ENCODE measurements at places on chromosomes 4 and X.

GRCh38 chr4:10075158-10075863 lies 41.3 kb downstream of the WDR1 start:
- DNase-seq, result no peak

DNA sequence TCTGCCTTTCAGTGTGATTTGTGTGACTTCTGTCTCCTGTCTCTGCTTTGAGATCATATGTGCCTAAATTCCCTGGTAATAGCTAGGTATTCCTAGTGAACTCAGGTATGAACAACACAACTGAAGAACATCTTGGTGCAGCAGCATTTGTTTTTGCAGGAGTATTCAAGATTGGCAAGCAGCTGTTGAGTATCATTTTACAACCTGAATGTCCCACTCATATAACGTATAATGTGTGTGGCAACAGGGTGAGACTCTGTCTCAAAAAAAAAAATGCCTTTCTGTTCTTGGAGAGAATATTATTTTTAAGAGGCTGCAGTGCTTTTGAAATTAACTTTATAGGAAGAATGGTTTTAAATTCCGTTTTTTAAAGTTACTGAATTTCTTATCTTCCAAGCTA lies 7.7 kb downstream of the LSM6 start:
- DNase-seq, result no peak

DNA sequence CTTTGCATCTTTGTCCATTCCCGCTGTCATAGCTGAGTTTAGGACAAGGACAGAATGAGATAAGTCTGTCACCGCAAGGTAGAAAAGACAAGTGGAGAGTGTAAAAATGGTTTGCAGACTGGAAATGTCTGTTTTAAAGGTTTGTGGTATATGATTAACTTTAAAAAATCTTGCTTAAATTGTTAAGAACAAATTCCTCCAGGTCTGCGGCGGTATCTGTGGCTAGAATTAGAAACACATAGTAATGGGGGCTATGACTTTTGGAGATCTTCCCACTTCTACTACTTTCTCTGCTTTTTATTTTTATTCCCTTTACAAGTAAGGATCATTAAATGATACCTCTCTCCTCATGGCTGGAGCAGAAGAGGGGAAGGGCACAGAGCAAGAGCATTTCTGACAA lies 92.2 kb downstream of the MID1IP1 start:
- DNase-seq, result no peak

DNA sequence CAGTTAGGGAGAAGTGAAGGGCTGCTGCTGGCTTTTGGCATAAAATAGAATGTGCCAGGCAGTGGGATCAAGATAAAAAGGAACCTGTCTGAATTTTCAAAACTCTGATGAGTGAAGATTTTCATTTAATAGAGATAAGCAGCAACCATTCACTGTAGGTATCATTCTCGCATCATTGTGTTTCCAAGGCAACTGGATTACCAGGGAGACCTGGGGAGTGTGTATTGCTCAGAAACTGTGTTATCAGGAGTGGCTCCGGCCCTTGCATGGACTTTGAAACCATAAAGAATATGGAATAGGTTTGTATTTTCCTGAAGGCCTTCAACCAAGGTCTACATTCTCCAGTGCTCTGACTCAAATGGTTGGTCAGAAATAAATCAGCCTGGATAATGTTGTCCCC lies 23.3 kb upstream of the MAGEA4 start:
- DNase-seq, result no peak

DNA sequence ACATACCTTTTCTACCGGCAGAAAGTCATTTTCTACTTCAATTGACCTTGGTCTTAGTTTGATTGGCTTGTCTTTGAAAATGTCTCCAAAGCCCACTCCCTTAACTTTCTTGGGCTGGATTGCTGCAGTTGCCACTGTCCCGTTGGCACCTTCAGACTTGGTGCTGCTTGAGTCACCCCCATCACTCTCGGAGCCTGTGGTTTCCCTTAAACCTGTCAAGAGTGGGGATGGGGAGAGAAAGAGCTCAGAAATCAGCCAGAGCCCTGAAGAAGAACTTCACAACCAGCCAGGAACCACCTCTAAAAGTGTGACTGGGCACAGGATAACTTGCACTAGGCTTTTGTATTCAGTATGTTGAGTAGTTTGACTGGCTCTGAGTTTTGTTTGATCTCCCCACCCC lies 168.5 kb upstream of the MAP3K15 start:
- no peak for DNase-seq

DNA sequence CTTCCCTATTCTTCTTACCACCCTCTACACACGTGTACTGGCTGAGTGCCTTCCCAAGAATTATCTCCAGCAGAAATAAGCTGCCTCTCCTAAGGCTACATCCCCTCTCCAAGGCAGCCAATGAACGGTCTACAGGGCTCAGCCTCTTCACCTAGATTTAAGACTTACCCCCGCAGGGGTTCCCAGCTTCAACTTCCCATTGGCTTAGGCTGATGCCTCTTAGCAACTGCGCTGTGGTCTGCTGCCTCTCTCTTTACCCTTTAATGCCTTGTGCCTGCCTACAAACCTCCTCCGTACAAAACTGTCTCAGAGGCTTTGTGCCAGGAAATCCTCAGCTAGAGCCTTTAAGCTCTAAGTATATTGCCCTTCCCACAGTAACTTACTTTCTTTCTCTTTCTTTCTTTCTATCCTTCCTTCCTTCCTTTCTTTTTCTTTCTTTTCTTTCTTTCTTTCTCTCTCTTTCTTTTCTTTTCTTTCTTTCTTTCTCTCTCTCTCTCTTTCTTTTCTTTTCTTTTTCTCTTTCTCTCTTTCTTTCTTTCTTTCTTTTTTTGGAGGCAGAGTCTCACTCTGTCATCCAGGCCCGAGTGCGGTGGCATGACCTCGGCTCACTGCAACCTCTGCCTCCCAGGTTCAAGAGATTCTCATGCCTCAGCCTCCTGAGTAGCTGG lies 15.1 kb upstream of the PIGA start:
- no peak for DNase-seq

GRCh38 chrX:100673397-100673953 lies 29.5 kb downstream of the SRPX2 start:
- DNase-seq, result no peak

- DNase-seq, result no peak
These were observed 50.4 kb downstream of the USP11 start for GRCh38 chrX:47283015-47283771.

GRCh38 chr4:16868674-16869073 lies 29.8 kb downstream of the LDB2 start:
- DNase-seq, result no peak

DNA sequence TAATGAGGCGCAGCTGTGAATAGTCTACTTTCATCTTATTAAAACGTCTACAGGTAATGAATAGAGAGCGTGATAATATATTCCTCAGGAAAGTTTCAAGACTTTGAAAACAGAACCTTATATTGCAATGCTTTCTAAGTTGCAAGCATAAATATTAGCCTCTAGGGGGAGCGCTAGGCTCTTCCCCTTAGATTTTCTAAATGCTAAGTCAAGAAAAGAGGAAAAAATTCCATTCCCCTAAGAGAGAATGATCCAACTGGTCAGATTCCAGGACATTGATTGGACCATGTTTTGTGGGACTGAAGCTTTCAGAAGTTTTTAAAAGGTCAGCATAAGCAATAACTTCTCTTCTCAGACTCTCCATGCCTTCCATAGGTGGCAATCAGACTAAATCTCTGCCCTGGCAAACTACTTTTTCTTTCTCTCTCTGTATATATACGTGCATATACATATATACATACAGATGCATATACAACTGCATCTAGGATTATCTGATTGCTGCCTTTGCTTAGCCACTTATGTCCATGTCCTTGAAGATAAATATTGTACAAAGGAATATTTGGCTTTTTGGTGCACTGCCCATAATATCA lies 492.9 kb downstream of the INPP4B start:
- DNase-seq, result no peak

- DNase-seq, result no peak
These were observed 707.0 kb upstream of the GRID2 start for GRCh38 chr4:91596718-91597117.

DNA sequence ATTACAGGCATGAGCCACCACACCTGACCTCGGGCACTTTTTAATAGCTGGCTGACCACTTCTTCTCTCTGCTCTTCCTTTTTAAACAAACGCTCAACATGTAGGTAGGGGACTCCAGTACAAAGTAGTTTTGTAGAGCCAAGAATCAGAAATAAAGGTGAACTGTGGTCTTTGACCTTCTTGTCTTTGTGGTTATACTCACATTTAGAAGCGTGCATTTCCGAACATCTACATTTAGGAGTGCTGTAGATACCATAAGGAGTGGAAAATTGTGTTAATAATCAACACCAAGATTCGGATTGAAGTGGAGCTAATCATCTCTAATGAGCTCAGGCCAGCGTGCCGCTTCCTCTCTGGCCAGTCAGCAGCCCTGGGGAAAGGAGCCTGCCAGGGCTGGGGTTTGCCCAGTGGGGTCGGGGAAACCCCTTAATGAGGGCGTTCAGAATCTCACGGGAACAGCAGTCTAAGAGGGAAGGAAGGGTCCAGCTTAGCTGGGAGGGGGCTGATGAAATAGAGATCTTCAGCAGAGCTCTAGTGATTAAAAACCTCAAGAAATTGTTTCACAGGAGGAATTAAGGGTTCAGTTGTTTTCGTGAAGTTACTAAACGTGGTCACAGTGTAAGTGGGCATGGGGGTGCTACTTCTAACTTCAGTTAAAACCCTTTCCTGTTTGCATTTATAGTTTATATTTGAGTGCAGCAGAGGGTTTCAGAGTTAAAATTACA lies 81.2 kb downstream of the GAB1 start:
- DNase-seq, result no peak

GRCh38 chrX:30573125-30573524 lies 4.4 kb downstream of the TASL start:
- no peak for DNase-seq

GRCh38 chrX:132426695-132427281 lies 62.0 kb downstream of the MBNL3 start:
- DNase-seq, result no peak

DNA sequence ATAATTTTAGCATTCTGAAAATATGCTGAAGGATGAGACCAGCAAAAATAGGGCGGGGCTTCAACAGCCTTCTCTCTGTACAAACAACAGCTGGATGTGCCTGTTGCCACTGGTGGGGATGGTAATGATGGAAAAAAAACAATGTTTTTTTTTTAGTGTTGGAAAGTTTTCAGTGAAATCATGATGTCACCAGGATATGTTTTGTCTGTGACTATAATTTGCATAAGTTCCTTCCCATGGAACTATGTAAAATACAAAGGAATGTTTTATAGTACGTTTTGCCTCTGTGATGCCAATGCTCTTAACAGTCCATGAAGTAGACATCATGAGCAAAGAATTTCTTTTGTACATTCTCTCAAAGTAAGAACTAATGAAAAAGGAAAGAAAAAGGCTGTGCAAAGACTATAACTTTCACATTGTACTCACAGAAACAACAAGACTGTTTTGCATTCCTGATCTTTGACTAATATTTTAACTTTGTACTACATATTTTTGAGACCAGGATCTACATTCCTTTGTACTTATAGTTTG lies 589.7 kb downstream of the SPRY1 start:
- DNase-seq, result peak; percentile 92

DNA sequence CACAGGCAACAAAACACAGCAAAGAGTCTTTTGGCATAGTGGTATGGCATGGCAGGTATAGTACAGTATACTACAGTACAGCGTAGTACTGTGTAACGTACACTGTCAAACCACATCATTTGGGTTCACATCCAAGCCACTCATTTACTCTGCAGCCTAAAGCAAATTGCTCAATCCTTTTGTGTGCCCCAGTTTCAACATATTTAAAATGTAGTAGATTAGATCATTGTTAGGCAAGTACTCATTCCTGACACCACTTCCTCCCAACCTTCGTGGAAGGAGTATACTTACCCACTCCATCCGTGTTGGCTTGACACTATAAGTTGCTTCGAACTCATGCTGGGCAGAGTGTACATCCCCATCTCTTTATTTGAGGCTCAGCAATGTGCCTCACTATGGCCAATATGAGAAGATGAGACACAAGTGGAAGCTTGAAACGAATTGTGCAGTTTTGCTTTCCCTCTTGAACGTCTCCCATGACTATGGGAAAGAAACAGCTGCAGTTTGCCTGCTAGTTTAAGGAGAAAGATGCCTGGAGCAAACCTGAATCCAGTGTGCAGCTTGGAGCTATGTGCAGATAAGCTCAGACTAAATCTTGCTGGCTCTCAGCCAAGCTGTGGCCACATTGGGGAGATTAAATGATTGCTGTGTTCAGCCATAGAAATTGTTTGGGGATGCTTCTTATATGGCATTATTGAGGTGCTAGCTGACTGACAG lies 85.7 kb upstream of the TBL1X start:
- DNase-seq, result no peak

- no peak for DNase-seq
These were observed 1620.9 kb downstream of the STIM2 start for GRCh38 chr4:28481565-28481964.

GRCh38 chr4:53100501-53101190 lies 238.5 kb downstream of the RASL11B start:
- no peak for DNase-seq

GRCh38 chr4:46684041-46684440 lies 225.0 kb downstream of the COX7B2 start:
- no peak for DNase-seq

DNA sequence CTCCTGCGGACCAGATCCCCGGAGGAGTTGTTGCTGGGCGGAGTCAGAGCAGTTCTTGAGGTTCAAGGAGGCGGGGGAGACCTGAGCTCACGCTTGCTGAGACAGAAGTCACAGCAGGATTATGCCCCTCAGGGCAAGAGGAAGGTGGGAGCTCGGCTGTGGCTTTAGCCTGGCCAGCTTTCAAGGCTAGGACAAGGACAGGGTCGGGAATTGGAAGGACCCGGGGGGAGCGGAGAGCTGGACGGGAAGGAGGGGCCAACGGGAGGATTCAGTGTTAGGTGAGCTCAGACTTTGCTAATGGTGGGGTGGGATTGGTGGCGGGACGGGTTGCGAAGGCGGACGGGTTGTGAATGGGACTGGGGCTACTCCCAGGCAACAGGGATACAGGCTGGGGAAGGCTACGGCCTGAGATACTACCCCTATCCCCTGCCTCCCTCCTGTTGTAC lies at the start of gene RIBC1:
TSS of gene RIBC1 (plus strand) at position 13 of the 446 bp plus-strand sequence. CDS start 3,404 bp downstream, outside the sequence.
- DNase-seq, result no peak

DNA sequence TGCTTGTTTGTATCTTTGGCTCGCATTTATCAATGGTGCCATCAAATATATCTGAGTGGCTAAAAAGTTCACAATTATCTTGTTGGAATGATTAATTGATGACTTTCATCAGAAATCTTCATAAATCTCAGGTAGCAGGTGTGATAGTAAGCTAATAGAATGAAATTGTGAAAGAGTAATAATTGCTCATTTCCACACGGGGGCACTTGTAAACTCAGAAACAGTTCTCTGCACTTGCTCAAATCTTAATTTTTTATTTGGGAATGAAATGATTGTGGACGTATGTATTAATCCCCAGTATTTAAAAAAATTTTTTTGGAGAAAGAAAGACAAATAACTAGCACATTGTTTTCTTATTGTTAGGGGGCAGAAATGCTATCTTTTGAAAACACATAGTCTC lies 132.8 kb downstream of the DTHD1 start:
- DNase-seq, result no peak
